ENCODE measurements at places on chromosomes 3 and 15. TPM values are rescaled to one million over a fixed set of nuclear protein-coding genes. Genes with fewer than 3 reads are reported as not detected.

The PLAAT1 gene
- total RNA-seq, result 0.33 TPM

The WDR6 gene
- total RNA-seq, result 68.0 TPM

The TMC3 gene
- total RNA-seq, result not detected

The LYZL4 gene
- not detected for total RNA-seq

The CLDN16 gene
- total RNA-seq, result under 0.01 TPM

The ROBO2 gene
- 35.0 TPM for total RNA-seq

The PLSCR2 gene
- not detected for total RNA-seq

The MKRN2OS gene
- total RNA-seq, result not detected

The PTPN9 gene
- 29.3 TPM for total RNA-seq

The MST1R gene
- 1.4 TPM for total RNA-seq

The SRP14 gene
- 85.9 TPM for total RNA-seq

The ITIH3 gene
- not detected for total RNA-seq

The EHD4 gene
- total RNA-seq, result 50.5 TPM
